Fibroblast of skin of left quadriceps (primary cell): ENCODE measurements at places on chromosomes 11 and 22.

DNA sequence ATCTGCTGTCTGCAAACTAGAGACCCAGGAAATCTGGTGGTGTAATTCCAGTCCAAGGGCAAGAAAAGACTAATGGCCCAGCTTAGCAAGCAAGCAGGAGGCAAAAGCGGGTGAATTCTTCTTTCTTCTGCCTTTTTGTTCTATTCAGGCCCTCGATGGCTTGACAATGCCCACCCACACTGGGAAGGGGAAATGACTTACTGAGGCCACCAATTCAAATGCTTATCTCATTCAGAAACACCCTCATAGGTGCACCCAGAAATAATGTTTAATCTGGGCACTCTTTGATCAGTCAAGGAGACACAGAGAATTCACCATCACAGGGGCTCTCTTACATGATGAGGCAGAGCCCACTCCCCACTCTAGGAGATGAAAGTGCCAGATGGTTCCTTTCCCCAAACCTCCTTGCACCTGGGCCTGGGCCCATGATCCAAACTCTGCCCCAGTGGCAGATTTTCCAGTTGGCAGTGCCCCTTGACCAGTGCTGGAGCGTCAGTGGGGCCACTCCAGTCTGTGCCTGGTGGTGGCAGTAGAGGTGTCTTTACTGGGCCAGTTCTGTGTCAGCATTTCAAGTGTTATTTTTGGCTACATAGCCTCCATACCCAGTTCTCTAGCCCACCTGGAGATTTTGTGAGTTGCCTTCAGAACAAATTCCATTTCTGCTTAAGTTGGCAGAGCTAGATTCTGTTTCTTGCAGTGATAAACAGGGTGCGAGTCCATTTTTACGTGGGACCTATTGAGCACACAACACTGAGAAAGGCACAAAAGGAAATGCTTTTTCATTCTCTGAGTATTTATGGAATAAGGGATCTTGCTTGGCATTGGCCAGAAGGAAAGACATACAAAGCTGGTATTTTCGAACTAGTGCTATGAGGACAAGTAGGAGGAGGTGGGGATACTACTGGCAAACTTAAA, 7.5 kb downstream of the ELMOD1 start:
- DNase-seq: no peak

DNA sequence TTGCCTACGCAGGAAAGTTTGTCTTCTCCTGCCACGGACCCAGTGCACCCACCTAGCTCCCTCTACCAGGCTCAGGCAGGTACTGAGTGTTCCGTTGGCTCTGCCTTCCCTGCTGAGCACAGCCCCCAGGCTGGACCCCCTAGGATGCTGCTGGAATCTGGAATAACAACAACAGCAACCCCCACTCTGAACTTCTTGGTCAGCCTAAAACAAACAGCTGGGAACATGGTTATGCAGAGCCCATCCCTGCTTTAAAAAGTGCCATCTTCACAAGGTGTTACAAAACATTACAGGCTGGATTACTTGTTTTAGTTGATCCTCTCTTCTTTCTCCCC, 1.8 kb downstream of the OPCML start:
- DNase-seq: no peak

DNA sequence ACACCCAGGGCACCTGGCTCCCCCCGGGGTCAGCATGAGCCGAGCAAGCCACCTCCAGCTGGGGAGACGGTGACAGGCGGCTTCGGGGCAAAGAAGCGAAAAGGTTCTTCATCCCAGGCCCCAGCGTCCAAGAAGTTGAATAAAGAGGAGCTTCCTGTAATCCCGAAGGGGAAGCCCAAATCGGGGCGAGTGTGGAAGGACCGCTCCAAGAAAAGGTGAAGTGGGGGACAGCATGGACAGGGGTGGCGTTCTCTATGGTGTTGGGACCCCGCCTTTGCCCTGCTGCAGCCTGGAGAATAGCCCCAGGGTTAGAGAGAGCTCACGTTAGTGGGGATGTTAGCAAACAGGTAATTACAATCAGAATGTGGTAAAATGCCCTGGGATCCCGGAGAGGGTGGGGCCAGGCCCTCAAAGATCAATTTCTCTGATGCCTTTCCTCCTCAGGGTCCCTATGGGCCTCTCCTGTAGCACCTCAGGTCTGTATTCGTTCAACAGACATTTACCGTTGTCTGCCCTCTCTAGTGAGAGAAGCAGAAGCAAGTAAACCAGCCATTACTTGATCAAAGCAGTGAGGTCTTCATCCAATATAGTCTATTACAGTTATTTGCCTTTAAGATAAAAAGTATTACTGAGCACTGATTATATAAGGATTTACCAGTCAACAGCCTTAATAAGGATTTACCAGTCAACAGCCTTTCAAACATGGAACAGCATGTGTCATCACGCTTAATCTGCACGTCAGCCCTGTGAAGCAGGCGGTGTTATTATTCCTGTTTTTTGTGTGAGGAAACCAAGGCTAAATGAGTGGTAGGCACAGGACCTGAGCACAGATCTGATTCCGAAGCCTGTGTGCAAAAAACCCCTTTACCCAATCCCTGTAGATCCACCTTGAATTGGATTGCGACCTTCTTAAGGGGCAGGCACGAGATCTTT, 1.0 kb downstream of the CCDC86 start:
- no peak for DNase-seq

DNA sequence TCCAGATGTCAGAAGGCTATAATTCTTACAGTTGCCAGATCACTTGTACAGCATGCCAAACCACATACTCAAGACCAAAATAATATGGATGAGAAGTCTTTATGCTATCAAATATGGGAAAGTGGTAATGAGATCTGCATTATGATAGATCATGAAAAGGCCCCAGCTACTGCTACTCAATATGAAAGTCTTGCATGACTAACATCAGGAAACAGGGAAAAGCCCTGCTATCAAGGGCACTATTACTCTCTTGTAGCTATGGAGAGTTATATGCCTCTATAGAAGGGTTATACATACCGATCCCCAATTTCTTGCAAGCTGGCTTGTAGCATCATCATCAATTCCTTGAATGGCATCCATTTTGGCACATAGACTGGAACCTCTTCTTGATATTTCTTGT, 30.2 kb upstream of the TMPRSS5 start:
- no peak for DNase-seq

- no peak for DNase-seq
These were observed 4.6 kb downstream of the GNB1L start for GRCh38 chr22:19849835-19850762.

DNA sequence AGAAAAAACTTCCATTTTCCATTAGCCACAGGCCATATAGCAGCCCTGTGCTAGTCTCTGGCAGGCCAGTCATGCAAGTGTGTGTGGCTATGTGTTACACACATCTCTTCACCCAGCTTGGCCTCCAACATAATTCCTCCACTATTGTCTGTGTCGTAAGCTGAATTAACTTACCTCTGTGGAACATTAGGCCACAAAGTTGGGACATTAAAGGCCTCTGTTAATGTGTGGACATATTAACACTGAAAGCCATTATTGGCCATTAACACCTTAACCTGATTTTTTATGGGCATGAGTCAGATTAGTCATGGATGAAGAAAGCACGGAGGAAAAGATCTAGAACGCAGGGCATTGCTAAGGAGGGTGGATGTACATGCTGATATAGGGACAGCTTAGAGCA, 100.1 kb downstream of the DBX1 start:
- no peak for DNase-seq
